Stimulated activated CD4-positive, alpha-beta T cell treated with anti-CD3 and anti-CD28 coated beads, Interleukin-15, amount 100 ng/mL, for 1 hour (primary cell): ENCODE measurements at places on chromosomes 3 and 15.

- DNase-seq = no peak
These were observed 112.4 kb upstream of the ALDH1A3 start for GRCh38 chr15:100767001-100767825.

GRCh38 chr15:61753018-61753710, 307.1 kb downstream of the VPS13C start:
- DNase-seq = no peak

GRCh38 chr3:193662757-193663322, 69.8 kb downstream of the OPA1 start:
- DNase-seq = no peak

GRCh38 chr15:74762791-74763150, 14.1 kb downstream of the CYP1A2 start:
- no peak for DNase-seq

- DNase-seq = no peak
These were observed 32.4 kb downstream of the MEGF11 start for GRCh38 chr15:66221126-66221525.

DNA sequence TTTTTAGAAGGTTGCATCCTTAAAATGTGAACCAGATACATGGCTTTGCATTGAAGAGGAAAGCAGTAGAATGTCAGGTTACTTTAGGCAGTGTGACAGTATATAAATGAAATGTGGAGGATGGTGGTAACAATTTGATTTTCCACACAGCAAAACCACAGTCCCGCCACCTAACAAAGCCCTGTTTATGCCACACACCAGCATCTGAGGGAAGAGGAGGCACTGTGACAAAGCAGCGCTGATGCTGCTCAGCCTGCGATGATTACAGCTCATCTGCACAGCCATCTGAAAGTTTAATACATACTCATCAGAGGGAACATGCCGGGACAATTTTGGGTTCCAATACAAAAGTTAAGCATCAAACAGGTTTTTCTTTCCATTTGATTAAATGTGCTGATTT, 8.9 kb downstream of the RNF7 start:
- no peak for DNase-seq

DNA sequence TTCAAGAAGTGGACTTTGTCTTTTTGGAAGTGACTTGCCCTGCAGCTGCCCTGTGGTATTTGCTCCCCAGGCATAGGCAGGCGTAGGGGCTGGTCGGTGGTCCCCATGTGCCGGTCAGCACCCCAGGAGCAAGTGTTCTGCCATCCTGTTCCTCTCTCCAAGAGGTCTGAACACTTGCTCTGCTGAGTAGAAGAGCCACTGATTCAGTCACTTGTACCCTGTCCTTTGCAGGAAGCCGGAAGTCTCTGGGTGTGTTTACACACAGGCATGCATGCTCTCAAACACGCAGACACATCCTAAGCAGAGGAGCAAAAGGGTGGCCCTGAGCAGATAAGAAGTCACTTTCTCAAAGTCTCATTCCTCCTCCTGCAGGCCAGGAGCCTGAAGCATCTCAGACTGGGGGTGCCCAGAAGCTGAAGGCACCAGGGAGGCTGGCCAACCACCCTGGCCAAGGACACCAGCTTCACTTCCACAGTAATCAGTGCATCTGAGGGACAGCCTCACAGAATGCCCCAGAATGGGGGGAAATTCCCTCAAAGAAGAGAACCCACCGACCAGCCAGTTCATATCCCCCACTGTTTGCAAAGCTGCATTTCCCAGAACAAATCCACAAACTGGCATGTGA, 88.7 kb upstream of the POMGNT2 start:
- DNase-seq = no peak

- DNase-seq = no peak
These were observed 592.0 kb downstream of the ZNF385D start for GRCh38 chr3:21158861-21159542.

- DNase-seq = no peak
These were observed 31.1 kb downstream of the MAGEL2 start for GRCh38 chr15:23616536-23616935.
